SK-N-SH treated with all-trans-retinoic acid at 6 μM for 48 hours (cell line): ENCODE measurements at places on chromosomes 2 and 18.

DNA sequence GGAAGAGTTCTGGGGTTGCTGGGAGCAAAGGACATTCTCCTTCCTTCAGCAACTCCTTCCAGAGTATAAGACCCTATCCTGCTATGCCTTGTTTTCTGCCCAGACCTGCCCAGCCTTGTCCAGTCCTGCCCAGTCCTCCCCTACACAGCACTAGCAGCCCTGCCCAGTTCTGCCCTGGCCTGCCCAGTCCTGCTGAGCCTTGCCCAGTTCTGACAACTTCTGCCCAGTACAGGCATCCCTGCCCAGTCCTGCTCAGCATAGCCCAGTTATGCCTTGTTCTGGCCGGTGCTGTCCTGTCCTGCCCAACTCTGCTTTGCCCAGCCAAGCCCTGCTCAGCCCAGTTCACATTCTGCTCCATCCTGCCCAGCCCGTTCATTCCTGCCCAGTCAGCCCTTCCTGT, 44.9 kb upstream of the ALK start:
- peak; percentile 30; the same call in 1 of the 3 replicates for ATAC-seq

DNA sequence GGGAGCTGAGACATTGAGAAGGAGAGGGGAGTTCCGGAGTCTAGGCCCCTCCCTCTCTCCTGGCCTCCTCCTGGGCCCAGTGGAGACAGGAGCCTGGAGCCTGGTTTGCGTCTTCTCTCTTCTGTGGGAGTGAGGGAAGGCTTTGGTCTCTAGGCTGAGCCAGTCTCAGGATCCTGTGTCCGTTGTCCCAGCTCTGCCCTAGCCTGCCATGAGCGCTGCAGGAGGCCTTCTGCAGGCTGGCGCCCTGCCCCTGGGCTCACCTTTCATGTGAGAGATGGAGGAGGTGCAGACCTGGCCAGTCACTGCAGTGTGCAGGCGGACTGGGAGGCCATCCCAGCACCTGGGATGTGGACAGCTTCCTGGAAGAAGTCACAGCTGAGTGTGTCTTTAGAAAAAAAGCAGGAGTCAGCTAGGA, 8.7 kb downstream of the IMPA2 start:
- ATAC-seq: no peak

DNA sequence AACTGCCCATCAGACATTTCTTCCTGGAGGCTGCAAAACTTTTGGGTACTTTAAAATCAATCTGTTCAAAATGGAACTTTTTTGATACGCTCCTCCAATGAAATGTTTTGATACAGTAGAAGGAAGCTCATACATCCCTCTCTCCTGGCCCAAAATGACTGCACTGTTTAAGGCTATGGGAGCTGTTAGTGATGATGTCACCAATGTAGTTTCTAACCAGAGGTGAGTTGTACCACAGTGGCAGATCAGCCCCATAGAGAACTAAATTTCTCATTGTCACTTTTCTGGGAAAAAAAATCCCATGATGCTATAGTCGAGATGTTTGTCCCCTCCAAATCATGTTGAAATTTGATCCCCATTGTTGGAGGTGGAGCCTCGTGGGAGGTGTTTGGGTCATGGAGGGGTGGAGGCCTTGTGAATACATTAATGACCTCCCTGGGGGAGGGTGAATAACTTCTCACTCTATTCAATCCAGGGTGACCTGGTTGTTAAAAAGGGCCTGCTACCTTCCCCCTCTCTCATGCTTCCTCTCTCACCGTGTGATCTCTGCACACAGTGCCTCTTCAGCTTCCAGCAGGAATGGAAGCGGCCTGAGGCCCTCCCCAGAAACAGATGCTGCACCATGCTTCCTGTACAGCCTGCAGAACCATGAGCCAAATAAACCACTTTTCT, 117.4 kb upstream of the NPAS2 start:
- ATAC-seq: no peak

GRCh38 chr2:240519396-240520129, 38.2 kb downstream of the ANKMY1 start:
- no peak for ATAC-seq

DNA sequence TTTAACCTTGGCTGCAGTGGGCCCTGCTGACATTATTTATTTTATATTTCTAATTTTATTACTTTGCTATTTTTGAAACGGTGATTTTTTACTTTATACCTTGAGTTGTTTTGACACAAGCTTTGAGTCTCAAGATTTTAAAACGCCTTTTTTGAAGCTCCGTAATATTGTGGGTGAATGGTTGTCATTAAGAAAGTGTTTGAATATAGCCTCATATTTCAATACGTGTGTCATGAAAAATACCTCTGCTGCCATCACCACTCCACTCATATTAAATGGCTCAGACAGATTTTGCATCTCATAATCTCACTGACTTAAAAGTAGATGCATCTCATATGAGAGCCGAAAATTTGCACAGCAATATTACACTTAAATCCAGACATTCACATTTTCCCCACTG, 106.6 kb downstream of the CTNNA2 start:
- ATAC-seq: no peak

GRCh38 chr2:143463719-143464118, 334.5 kb downstream of the ARHGAP15 start:
- no peak for ATAC-seq

DNA sequence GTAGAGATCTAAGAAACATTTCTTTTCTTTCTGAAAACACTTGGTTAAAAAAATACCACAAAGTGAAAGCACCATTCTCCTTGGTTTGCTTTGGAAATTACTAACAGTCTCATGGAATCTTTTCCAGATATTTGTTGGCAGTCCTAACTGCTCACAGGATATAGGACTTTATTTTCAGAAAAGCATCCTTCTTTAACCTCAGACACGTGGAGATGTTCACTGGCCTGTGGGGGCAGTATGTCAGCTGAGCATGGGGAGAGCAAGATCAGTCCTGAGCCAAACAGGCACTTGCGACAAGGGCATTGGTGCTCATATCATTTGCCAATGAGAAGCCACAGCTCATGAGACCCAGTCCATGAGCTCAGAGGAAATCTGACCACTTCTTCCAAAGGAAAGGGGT, 371.9 kb downstream of the NBAS start:
- peak; percentile 55 for ATAC-seq

- no peak for ATAC-seq
These were observed 544.7 kb downstream of the PARD3B start for GRCh38 chr2:205089958-205090357.

GRCh38 chr2:113757138-113757657, 756 bp upstream of the SLC35F5 start:
- ATAC-seq: no peak; the same call in 2 of the 3 replicates

DNA sequence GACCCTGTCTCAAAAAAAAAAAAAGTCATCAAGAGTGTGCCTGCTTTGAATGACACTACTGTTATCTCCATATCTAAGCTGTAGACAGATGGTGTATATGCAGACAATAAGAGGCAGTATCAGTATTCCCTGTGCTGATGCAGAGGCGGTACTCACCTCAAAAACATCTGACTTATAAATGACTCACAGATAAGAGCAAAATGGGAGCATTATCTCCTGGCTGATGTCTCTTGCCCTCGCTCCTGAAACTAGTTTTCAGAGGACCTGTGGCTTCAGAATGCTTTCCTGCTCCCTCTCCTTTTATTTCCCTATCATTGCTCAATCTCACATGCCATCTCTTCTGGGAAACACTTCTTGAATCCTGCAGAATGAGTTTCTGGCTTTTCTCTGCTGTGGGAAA, 289.6 kb downstream of the PTPRM start:
- ATAC-seq: no peak

DNA sequence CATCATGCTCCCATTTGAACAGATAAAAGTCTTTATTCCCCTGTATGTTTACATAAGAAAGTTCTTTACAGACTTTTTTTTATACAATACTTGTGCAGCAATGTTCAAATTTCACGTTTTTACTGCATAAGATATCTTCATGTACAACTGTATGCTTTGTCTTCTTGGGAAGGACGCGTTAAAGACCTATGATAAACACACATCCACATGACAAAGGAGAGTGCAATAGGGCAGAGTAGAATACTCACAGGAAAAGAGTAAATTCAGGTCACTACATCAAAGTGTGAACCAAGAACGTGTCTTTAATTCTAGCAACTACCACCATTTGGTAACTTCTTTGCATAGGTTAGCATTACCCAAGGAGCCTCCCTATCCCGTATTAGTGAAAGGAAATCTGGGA, 33.7 kb upstream of the NFU1 start:
- no peak for ATAC-seq

DNA sequence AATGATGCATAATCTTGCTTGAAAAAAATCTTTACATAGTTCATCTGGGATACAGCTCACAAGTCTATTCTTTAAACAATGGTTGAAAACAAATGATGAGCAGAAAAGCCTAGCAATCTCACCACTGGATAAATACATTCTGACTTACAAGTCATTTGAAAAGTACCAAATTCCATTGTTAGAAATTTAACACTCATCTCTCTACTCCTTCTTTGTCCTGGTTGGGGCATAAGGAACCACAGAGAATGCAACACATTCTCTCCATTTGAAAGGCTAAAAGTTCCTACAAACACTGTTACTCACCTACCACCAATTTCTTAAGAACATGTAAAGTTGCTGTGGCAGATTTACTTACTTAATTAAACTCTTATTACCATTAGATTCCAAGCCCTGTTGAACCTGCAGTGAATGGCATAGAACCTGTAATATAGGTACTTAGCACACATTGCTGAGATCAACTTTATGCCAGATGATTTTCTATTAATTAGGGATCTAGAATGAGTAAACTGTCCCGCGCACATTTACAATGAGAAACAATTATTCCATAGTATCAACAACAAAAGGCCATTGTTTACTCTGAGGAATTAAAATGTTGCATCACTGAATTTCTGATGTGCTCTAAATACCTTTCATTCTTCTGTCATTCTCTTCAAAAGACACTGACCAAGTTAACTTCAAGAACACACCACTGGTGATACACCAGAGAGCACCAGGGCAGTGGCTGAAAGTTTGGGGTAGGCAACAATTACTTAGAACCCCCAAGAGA, 69.6 kb downstream of the CABYR start:
- no peak for ATAC-seq

- ATAC-seq: peak; percentile 68
These were observed 165.4 kb downstream of the TCF4 start for GRCh38 chr18:55422456-55423180.

DNA sequence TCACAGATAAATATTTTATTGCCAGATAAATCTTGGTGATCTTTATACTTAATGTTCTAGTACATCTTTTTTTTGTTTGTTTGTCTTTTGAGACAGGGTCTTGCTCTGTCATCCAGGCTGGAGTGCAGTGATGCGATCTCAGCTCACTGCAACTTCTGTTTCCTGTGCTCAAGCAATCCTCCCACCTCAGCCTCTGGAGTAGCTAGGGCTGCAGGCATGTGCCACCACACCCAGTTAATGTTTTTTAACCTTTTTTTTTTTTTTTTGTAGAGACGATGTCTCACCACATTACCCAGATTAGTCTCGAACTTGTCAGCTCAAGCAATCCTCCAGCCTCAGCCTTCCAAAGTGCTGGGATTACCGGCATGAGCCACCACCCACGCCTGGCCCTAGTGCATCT, 9.1 kb upstream of the C1GALT1C1L start:
- no peak for ATAC-seq

GRCh38 chr2:225233234-225233633, 166.3 kb upstream of the NYAP2 start:
- no peak for ATAC-seq

DNA sequence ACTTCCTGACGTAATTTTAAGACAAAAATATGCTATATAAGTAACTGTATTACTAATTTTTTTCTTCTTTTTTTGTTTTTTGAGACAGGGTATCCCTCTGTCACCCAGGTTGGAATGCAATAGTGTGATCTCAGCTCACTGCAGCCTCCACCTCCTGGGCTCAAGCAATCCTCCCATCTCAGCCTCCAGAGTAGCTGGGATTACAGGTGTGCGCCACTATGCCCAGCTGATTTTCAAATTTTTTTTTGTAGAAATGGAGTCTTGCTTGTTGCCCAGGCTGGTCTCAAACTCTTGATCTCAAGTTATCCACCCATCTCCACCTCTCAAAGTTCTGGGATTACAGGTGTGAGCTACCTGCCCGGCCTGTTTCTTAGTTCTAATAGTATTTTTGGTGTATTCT, 29.7 kb downstream of the TCF23 start:
- ATAC-seq: no peak

GRCh38 chr18:78979056-78979729, 425 bp upstream of the SALL3 start:
- no peak for ATAC-seq

DNA sequence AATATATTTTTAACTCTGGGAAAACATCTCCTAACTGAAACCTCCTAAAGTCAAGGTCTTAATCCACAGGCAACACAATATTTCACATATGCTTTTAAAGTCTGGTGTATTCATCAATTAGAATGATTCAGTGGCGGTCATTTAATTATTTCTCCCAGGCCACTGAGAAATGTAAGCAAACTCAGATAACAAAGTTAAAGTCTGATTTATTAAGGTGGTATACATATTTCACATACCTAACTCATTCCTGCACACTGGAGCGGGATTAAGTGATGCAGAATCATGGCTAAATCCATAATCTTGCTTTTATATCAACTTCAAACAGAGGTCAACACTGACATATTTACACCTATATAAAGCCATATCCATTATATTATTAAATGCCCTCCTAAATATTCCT, 43.7 kb downstream of the FRZB start:
- peak; percentile 76 for ATAC-seq

DNA sequence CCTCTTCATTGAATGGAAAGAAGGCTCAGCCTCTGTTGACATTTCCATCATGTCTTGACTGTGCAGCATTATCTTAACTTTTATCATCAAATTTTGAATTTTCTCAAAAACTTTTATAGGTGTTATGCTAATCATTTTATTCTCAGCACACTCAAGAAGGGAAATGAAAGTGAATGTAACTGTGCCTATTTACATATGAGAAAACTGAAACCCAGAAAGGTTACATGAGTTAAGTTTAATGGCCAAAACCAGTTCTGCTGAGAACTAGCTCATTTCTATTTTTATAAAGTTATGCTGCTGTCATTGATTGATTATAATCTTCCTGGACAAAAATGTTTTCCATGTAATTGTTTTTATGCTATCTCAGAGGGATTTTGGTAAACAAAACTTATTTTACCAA, 618.8 kb upstream of the NRXN1 start:
- ATAC-seq: no peak

DNA sequence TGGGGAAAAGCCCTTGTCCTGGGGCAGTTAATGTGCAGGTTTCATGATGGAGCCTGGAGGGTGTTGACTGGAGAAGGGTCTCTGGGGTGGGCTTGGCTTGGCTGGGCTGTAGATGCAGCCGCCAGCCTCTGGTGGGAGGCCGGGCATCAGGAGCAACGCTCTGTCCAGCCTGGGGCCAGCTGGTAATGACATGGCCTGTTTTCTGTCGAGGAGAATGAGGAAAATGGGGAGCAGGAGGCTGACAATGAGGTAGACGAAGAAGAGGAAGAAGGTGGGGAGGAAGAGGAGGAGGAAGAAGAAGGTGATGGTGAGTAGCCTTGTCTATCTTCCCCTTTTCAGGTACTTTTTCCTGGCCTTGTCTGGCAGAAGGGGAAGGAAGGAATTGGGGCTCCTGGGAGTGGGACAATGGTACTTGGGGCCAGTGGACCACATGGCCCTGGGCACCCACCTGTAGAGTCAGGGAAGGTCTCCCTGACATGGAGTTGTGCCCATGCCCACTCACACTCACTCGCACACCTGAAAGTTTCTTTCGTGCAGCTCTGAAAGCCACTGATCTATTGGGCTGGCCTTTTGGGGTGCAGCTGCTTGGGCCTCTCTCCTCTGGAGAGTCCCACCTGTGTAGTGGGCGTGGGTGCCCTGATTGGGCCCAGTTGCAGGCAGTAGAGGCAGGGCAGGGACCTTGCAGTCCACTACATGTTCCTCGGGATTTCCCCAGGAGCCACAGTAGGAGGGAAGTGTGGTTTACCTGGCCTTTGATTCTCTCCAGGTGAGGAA, 3.5 kb downstream of the PTMA start:
- no peak for ATAC-seq

GRCh38 chr18:76472829-76473228, 22.2 kb downstream of the ZNF516 start:
- ATAC-seq: no peak

GRCh38 chr2:58035352-58035751, 11.3 kb upstream of the VRK2 start:
- no peak for ATAC-seq
